Brain (organoid and tissue), 16 donors: ENCODE measurements at places on chromosomes 1 and 21.

DNA sequence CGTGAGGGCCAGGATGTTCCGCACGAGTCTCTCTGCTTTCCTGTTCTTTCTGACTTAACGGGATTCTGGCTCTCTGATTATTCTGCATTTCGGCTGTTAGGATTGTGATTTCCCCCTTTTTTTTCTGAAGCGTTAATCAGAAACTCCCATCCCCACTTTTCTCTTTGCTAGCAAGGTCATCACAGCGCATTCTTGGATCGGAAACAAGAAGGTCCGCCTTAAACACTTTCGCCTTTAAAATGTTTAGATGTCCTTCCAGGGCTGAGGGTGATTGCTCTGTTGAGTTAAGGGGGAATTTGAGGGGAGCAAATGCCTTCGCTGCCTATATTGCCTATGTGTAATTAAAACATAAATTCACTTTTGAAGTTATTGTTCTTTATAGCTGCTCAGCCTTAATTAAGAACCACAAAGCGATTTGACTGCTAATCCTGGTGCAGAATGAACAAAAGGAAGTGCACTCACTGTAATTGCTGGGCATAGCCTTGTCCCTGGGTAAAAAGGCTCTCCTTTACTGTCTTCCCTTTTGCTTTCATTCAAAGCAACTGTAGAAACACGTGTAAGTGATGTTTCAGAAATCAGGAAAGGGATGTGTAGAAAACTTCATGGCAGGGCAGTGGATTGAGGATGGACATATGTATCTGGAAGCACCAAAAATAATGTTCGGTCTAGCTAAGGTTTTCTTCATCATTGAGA lies 1.2 kb downstream of the LAMC1 start:
- peak; percentile 41 for DNase-seq

DNA sequence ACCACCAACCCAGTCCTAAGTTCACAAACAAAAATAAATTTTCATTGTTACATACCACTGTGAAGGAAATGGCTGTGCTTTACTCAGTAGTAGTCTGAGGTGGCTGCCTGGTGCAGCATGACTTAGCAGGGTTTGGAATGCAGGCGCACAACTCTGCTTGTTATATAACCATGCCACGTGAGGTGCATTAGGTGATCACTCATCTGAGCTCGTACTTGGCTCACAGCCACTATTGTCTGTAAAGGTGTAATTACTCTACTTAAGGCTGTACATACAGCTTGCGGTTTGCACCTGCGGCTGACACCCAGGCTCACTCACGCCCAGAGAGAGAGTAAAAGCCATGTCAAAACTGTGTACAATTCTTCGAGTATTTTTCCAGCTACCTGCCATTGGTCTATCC lies 599.4 kb downstream of the LTN1 start:
- no peak for DNase-seq

DNA sequence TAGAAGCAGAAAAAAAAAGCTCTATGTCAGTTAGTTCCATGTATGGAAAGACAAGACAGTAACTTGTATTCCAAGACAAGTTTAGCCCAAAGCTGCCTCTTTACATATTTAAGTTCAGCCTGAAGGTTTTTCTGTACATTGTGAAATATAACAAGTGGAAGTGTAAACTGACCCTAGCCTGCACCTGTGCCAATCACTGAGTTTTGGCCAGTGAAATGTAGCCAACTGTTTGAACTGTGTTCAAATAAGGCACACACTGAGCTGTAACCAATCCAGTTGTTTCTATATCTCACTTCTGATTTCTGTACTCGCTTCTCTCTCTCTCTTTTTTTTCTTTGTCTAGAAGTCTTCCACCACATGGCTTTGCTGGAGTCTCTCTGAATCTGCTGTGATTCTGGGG lies 1227.1 kb downstream of the NCAM2 start:
- no peak for DNase-seq

DNA sequence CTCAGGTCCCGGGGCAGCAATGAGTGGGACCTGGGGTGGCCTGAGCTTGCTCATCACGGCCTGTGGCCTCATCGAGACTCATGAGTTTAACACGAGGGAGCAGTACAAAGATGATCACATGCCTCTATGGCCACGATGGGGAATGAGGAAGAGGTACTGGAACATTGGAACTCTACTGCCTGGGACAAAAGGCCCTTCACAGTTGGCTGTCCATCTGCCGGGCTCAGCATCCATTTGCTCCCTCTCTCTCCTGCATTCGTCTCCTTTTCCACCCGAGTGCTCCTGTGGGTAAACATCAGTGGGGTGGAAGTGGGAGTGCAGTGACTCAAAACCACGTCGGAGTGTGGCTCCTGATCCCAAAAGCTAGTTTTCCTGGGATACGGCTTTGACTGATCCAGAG lies 124.9 kb downstream of the KAZN start:
- no peak for DNase-seq

DNA sequence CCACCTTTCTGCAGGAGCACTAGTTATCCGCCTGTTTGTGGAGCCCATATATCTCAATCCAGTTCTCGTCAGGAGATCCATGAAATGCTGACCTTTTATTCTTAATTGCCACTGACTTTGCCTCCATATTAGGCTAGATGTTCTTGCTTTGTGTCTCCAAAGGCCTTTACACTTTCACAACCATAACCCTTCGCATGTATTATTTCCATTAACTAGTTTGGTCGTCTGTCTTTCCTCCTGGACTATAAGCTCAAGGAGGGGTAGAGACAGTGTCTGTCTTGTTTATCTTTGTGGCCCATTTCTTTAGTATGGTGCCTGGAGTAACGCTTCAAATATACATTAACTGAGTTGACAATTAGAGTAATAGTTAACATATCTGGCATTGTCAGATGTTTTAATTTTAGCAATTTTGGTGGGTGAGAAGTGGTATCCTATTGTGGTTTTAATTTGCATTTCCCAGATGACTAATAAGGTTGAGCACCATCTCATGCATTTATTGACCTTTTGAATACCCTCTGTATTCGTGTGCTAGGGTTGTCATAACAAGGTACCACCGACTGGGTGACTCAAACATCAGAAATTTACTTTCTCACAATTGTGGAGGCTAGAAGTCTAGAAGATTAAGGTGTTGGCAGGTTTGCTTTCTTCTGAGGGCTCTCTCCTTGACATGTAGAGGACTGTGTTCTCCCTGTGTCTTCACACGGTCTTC lies 21.7 kb upstream of the IL12RB2 start:
- no peak for DNase-seq

- DNase-seq, result no peak
Observed at GRCh38 chr1:5988596-5989285, 3.5 kb downstream of the NPHP4 start.

DNA sequence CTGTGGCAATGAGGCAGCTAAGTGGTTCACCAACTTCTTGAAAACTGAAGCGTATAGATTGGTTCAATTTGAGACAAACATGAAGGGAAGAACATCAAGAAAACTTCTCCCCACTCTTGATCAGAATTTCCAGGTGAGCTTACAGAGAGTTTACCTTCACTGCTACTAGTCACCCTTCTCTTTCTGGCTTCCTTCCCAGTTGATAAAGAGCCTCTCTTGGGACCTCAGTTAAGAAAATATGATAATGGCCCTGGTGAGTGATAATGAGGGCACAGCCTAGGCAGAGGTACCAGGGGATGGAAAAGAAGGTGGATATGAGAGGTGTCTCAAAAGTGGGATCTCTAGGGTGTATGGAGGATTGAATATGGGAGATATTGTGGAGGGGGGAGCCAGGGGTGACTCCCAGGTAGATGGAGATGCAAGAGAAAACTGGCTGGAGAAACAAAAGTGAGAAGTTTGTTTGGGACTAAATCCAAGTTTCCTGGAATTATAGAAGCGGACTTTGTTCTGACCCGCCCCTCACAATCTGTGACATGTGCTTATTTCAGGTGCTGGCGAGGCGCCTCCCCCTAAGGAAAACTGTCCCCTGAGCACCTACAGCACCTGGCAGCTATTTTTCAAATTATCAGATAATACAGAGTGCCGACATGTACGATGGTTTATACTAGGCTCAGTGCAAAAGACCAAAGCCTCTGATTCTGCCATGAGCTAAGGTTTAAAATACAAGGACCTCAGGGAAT lies 13.7 kb downstream of the MTARC2 start:
- no peak for DNase-seq
